ENCODE measurements at places on chromosomes 3 and 15.

DNA sequence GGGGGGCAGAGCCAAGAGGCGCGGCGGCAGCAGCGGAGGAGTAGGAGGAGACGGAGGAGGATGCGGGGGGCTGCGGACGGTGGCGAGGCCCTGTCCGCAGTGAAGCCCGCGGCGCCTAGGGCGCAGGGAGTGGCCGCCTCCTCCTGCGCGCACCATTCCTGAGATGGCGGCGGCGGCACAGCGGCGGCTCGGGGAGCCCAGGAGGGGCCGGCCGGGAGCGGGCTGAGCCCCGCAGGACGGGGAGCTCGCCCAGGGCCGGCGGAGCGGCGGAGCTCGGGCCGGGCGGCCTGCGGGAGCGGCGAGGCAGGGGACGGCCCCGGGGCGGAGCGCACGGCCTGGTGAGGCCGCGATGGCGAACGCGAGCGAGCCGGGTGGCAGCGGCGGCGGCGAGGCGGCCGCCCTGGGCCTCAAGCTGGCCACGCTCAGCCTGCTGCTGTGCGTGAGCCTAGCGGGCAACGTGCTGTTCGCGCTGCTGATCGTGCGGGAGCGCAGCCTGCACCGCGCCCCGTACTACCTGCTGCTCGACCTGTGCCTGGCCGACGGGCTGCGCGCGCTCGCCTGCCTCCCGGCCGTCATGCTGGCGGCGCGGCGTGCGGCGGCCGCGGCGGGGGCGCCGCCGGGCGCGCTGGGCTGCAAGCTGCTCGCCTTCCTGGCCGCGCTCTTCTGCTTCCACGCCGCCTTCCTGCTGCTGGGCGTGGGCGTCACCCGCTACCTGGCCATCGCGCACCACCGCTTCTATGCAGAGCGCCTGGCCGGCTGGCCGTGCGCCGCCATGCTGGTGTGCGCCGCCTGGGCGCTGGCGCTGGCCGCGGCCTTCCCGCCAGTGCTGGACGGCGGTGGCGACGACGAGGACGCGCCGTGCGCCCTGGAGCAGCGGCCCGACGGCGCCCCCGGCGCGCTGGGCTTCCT is at the start of gene GPR27:
TSS of gene GPR27 (plus strand) at position 155 of the 909 bp plus-strand sequence. CDS start at position 350, 195 bp downstream.
- DNase-seq, result no peak

- peak; percentile 44 for DNase-seq
Measured at GRCh38 chr3:10666621-10667020, 149.4 kb upstream of the SLC6A11 start.

- no peak for DNase-seq
Measured at GRCh38 chr3:183274609-183275008, 21.6 kb downstream of the B3GNT5 start.

DNA sequence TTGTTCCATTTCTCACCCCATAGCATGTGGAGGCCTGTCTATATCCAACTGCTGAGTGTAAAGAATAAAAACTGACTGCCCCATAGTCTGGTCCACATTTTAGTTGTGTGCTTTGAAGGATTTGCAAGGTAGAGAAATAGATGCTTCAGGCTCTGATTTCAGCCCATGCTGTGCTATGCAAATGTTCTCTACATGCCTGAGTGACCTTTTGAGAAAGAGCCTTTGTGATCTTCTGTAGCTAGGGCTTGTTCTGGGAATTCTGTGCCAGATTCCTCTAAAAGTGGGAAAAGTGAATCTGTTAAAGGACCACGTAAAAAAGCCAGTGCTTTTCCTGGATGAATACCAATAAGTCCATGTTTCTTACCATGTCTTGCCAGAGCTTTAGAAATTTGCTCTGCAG is 5.2 kb downstream of the KCTD6 start:
- no peak for DNase-seq

GRCh38 chr3:8529738-8530525 is 28.3 kb downstream of the LMCD1 start:
- DNase-seq, result no peak

GRCh38 chr3:59480486-59480995 is 430.7 kb upstream of the CFAP20DC start:
- DNase-seq, result no peak

- no peak for DNase-seq
Measured at GRCh38 chr15:46307746-46308145, 672.9 kb downstream of the SQOR start.

GRCh38 chr3:125316246-125316645 is 58.9 kb downstream of the ZNF148 start:
- DNase-seq, result no peak

GRCh38 chr3:170585008-170585936 is 603 bp downstream of the SLC7A14 start:
- no peak for DNase-seq
